Right renal pelvis (tissue), 4 donors: ENCODE measurements at places on chromosomes 16 and 17. TPM values are rescaled to one million over a fixed set of nuclear protein-coding genes. Genes with fewer than 3 reads are reported as not detected.

GRCh38 chr17:82238472-82239201, 9.8 kb downstream of the SLC16A3 start:
- DNase-seq: no peak

DNA sequence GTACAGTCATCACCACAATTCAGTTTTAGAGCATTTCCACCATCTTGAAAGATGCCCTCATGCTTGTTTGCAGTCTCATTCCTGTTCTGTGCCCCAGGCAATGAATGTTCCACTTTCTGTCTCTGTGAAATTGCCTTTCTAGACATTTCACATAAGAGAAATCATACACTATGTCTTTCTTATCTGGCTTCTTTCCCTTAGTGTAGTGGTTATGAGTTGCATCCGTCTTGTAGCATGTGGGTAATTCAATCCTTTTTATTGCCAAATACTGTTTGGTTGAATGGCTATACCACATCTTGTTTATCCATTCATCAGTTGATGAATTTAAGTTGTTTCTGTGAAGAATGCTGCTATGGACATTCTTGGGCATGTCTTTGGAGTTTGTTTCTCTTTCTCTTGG, 132.5 kb upstream of the PLCG2 start:
- DNase-seq: no peak

- no peak for DNase-seq
Observed at GRCh38 chr16:88770461-88771293, 14.3 kb downstream of the PIEZO1 start.

FZD2 gene
- polyA plus RNA-seq: 27.7 TPM

DNA sequence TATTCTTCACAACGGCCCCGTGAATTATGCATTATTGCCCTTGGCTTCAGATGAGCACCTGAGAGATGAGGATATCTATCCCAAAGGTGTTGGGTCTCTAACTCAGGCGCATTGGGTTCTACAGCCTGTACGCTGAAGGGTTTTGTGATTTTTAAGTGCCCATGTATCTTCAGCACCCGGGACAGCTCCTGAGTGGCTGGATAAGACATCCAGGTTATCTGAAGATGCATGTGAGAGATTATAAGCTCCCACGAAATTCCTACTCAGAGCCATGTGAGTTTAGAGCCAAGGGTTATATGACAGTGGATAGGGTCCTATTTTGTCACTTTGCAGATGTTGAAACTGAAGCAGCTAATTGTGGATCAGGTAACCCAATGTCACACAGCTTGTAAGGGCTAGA, 612.3 kb upstream of the EEF2KMT start:
- peak; percentile 44 for DNase-seq
